ENCODE measurements at places on chromosomes 2 and 18.

DNA sequence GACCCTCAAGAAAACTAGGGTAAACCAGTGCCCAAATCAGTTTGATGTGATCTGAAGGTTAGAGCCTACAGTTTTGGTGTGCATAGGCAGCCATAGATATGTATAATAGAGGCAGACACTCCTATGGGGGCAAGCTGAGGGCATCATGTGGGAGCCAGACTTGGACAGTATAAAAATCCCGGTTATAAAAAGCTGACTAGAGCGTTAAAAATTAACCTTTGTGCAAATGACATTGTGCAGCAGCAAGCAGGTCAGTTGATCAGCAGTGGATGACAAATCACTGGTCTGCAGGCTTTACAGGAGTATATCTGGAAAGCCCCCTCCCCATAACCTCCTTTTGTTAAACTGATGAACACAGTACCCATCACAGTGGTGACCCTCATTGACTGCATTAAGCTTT is 107.8 kb downstream of the CTNNA2 start:
- no peak for DNase-seq

DNA sequence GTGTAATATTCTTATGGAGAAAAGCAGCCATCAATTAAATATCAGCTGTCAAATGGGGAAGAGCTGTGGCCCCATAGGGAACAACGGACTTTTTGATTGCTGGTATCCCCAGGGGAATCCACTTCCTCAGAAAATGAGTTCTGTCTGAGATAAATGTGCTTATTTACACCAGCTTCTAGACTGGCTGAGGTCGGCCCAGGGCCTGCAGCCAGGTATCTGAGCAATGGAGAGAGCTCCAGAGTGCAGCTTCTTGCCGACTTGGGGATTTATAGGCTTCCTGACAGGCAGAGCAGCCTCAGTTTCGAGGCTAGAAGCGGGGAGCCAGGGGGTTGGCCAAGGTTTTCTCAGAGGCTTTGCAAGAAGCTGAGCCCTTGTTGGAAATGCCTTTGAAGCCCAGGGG is 67.2 kb downstream of the MCFD2 start:
- no peak for DNase-seq

DNA sequence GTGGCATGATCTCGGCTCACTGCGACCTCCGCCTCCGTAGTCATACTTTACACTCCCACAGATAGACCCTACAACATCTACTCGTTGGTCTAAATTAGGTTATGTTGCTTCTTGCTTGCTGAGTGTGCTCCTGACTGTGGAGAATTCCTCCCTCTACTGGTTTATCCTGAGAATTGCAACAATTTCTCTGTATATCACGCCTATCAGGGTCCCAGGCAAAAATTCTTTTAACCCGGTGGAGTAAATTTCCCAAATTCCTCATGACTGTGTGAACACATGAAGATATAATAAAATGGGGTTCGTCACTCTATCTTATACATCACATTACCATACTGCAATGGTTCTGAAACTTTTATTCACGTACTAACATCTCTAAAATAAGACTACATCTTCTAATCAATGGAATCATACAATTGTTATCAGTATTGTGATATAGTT is 156.7 kb downstream of the EVA1A start:
- DNase-seq, result peak; percentile 64

GRCh38 chr2:33443274-33443829 is 33.1 kb upstream of the RASGRP3 start:
- no peak for DNase-seq

DNA sequence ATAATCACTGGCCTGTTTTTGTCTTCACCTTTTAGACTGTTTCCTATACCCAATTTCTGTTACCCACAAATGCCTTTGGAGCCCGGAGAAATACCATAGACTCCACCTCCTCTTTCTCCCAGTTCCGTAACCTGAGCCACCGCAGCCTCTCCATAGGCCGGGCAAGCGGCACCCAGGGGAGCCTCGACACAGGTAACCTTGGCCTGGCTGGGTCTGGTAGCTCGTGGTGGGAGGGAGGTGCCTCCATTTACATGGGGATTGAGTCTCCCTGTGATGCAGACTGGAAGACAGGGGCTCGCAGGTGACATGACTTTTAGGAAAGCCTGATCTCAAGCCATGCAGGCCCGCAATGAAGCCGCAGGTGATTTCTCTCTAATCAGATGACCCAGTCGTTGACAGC is 100.6 kb downstream of the CABLES1 start:
- peak; percentile 33 for DNase-seq

- DNase-seq, result no peak
These were observed 75.3 kb downstream of the VSNL1 start for GRCh38 chr2:17615728-17616351.

DNA sequence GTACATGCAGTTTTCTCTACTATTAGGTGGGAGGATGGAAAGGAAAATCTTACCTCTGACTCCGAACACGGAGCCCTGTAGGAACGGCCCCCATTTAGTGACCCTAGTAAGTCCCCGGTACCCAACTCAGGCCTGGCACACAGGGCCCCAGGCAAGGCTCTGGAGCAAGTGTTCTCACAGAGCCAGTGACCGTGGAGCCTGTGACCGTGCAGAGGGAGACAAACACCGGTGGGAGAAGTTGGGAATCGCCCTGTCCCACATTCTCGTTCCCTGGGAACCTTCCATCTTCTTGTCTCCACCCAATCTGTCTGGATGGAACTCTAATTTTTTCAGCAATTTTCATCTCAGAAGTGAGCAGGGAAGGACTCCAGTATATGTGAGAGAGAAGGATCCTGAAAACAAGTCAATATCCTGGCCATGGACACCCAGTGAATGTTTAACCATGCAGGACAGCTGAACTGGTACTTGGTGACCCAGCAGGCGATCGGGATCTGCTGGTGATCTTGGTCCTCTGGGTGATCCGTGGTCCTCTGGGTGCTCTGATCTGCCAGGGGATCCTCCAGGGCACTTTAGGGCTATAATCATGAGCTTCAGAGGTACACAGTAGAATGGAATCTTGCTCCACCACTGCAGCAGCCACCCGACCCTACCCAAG is 348.6 kb upstream of the ID2 start:
- DNase-seq, result no peak

DNA sequence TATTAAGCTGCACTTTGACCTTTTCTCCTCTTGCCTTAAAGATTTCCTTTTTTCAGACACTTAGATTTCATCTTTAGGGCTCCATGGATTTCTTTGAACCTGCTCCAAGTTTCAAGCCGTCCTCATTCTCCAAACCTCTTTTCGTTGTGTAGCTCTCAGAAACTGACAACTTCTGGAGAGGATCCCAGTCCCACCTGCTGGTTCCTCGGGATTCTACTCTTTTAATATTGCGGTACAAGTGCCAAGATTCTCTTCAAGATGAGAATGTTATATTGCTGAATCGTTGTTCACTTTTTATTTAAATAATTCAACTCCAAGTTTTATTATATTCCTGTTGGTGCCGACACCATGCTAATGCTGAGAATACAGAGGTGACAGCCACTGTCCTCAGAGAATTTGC is 141.1 kb downstream of the CDH20 start:
- DNase-seq, result no peak

- no peak for DNase-seq
These were observed 103.1 kb upstream of the SPATS2L start for GRCh38 chr2:200203381-200203827.

- no peak for DNase-seq
These were observed 424.2 kb downstream of the TSN start for GRCh38 chr2:122179492-122180165.

DNA sequence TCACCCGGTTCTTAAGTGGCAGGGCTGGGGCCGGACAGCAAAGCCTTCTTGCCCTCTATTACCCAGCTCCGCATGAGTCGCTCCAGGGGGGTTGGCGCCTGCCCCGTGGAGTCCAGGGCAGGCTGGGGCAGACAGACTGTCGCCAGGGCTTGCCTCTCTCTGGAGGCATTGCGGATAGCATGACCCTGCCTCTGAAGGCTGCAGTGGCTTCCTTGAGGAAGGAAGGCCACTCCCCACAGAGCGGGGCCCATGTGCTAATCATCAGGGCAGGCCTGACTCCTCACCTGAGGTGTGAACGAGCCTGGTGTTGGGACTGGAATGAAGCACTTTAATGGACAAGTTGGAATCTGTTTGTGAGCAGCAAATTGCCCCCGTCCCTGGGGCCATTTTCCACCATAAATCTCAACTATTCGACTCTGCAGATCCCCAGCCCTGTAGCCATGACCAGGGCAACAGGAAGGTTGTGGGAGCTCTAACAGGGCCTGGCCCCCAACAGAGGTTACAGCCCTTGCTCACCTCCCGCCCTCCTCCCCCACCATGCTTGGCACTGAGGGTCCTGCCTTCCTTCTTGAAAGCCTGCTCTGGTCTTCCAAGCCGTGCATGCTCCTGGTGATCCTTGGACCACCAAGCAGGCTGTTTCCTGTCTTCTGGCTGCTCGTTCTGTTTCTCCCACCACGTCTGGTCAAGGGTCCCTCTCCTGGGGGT is 144.9 kb upstream of the HAAO start:
- DNase-seq, result no peak

GRCh38 chr18:35045806-35046205 is 4.6 kb downstream of the MAPRE2 start:
- no peak for DNase-seq

GRCh38 chr2:47404356-47404755 is 1.4 kb downstream of the MSH2 start:
- peak; percentile 9 for DNase-seq

GRCh38 chr18:49933530-49934128 is 120.3 kb upstream of the ACAA2 start:
- DNase-seq, result no peak

GRCh38 chr2:64537991-64538390 is 13.9 kb downstream of the AFTPH start:
- DNase-seq, result no peak

DNA sequence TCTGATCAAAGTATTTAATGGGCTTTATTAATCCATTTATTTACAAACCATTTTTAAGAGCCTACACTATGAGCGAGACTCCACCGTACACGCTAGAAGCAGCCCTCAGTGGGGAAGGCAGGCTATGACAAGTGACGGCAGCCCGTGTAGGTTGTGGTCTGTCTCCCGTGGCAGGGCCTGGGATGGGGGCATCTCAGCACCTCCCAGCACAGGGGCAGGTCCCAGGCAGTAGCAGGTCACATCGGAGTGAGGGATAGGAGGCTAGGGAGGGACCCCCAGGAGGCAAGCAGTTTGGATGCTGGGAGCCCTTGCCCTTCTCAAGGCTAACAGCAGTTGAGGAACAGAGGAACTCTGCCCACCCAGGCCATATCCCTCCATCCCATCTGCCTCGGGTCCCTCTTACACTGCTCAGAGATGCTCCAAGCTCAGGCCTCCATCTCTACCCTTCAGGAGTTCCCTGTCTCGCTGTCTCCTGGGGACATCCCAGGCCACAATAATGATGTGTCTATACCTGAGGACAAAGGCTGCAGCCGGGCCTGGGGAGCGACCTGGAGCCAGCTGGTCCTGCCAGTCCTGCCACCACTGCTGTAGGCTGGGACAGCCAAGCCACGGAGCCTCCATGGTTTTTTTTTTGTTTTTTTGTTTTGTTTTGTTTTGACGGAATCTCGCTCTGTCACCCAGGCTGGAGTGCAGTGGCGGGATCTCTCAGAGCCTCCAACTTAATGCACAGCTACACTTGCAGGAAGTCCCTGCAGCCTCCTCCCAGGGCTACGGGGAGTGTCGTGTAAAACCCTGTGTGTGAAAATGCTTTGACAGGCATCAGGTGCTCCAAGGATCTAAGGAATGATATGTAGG is 92.0 kb downstream of the NDUFA10 start:
- no peak for DNase-seq

DNA sequence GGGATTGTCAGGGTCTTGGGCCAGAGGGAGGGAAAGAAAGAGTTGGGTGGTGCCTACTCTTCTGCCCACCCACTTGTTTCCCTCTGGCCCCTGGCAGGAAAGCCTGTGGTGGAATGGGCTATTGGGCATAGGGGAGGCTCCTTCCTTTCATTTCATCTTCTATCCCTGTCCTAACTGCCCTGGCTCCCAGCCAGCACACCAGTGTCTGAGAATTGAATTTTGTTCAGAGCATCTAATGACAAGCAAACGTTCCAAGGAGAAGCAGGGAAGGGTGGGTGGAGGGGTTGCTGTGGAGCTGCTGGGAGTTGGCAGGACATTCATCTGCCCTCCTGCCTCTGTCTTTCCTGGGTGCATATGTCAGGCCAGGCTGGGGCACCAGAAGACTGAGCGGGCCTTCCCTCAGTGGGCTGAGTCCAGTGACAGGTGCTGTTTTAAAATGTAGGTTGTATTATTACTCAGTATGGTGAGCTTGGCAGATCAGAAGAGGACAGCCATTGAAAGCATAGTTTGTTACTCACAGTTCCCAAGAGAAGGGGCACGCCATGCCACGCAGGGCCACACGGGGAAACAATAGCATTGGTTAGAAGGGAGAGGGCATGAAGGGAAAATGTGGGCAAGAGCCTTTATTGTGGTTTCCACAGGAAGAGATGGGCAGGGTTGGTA is 171.9 kb downstream of the ACOXL start:
- no peak for DNase-seq

DNA sequence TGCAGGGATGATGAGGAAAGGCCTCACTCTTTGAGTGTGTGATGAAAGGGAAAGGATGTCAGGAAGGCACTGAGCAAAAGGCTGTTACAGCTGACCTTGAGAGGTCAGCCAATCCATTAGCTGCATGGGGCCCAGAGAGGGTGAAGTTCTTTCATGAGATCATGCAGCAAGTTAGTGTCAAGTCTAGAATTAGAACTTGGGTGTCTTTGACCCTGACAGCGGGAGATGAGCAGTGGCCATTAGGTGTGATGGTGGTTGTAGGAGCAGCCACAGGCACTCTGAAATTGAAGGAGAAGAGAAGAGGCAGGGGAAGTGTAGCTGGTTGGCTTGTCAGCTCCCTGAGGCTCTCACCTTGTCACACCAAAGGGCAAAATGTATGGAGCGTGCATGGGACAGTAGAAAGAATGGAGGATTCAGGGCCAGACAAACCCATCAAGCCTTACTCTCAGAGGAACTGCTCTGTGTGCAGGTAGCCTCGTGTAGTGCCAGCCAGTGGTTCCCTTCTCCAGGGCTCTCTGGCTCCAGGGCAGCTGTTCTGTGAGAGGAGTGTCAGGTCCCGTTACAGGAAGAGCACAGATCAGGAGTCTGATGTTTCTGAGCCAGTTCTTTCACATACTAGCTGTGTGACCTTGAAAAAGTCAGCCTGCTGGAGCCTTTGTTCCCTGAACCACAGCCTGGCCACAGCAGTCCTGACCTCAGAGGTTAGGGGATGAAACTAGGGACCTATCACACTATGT is 35.9 kb downstream of the MAP4K4 start:
- no peak for DNase-seq

DNA sequence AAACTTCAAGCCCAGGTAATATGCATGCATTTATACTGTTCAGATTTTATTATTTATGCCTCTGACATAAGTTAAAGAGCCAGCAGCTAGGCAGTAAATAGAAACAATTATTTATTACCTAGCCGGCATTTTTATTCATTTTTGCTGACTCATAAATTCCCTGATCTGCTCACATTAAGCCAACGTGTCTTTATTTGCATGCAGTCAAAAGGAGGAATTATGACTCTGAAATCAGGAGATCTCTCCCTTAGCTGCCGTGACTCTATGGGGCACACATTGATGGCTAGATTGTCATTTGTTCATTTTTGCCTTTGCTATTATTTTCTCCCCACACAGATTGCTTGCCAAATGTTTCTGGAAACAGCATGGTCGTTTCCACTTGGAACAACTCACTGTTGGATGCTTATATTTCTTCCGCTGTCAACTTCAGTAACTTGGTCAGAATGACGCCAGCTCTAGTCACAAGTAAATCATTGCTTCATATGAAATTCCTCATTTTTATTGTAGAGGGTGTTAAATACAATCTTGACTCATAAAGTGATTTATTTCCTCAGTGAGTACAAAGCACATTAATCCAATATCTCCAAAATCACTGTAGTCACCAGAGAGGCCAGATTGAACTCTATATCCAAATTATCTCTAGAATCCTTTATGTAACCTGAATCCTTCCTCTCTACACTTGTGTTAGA is 15.9 kb upstream of the ZBTB14 start:
- DNase-seq, result peak; percentile 53

All from NCI-H510A treated with DMSO at 0.1 percent for 48 hours (cell line).